ENCODE measurements at places on chromosomes 6 and 20. TPM values are rescaled to one million over a fixed set of nuclear protein-coding genes. Genes with fewer than 3 reads are reported as not detected.

The COL9A1 gene
- total RNA-seq: 7.3 TPM

The HMGN4 gene
- total RNA-seq: 35.7 TPM

The PXDC1 gene
- 17.6 TPM for total RNA-seq

The DLL1 gene
- 10.6 TPM for total RNA-seq

The SLC52A3 gene
- 0.36 TPM for total RNA-seq

The GRIK2 gene
- 321 TPM for total RNA-seq

The PRDM1 gene
- 0.45 TPM for total RNA-seq

- no peak for DNase-seq
Observed at GRCh38 chr6:147549531-147549930, 41.0 kb downstream of the SAMD5 start.

DNA sequence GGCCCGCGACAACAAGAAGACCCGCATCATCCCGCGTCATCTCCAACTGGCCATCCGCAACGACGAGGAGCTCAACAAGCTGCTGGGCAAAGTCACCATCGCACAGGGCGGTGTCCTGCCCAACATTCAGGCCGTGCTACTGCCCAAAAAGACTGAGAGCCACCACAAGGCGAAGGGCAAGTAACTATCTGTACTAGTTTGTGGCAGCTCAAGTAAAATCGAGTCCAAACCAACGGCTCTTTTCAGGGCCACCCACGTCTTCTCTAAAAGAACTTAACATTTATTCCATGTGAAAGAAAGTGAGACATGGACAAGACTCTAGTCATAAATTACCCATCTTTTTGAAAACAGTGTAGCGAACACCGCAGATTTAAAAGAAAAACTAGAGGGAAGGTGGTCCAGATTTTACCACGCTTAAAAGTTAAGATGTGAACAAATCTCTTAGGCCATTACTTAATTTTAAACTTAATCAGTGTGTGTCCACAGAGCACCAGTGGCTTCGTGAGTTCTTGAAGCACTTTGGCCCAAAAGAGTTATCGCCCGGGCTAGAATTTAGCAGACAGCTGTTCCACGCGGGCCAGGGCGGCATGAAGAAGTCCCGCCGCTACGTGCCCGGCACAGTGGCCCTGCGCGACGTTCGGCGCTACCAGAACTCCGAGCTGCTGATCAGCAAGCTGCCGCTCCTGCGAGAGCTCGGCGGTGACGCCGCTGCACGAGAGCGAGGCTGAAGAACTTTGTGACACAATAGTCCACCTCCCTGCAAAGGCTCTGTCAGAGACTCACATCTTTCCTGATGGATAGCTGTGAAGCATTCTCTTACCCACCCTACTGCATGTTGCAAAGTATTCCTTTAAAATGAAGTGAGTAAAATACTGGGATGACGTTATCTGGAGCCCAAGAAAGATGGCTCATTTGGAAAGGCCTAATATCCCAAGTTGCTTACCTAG, 113.9 kb upstream of the PRSS16 start:
- DNase-seq: no peak

- DNase-seq: no peak
Observed at GRCh38 chr6:161463071-161463470, 189.2 kb upstream of the AGPAT4 start.

DNA sequence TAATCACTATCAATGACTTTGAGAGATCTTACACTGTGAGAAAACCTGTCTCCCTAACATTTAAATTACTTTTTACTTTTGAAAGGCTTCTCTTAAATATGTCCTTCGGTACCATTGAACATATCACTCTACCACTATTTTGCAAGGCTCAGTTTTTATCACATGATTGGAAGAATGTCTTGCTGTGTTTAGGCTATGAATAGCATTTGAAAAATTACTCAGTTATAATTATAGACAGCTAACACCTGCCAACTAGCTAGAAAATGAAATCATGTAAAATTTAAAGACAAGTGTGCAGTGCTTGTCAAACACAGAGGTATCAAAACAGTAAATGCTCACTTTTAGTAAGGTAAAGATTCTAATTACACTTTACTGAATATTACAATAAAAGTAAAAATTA, 11.0 kb downstream of the SESN1 start:
- DNase-seq: peak; percentile 45

DNA sequence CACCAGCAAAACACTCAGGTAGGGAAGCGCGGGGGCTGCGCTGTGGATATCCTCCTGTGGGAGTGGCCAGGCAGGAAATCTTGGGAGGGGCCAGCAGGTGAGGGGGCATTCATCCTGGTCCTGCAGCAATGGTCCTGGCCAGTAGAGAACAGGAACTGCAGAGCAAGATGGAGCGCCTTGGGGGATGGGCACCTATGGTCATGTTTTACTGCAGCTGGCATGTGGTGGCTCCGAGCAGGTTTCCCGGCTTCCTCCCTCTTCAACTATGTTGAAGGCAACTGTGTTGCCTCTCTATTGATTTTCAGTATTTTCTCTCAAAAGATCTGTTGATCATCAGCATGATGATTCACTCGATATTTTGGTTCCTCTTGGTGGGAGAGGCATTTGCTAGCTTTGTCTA, 70.9 kb downstream of the SNAP91 start:
- DNase-seq: no peak

DNA sequence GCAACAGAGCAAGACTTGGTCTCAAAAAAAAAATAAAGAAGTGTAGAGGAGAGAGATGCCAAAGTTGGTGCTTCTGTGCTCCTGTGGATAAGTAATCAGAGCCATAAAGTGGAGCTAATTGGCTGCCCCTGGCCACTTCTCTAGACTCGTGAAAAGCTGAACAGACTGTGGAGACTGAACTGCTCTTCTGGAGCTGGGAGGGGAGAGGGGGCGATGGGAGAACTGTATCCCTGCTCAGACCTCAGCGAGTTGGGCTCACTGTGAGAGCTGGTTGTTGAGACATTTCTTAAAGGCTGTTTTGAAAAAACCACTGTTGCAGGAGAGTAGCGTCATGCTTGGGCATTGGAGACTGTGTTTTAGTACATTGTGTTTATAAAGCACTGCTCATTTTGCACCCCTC, 125.7 kb downstream of the TCP11 start:
- DNase-seq: no peak

- no peak for DNase-seq
Observed at GRCh38 chr6:67875877-67876383, 759.2 kb upstream of the ADGRB3 start.

Data from cerebellum (tissue), 4 donors.